ENCODE measurements at places on chromosomes 1 and 21.

- no peak for DNase-seq
These were observed 174.3 kb upstream of the LMO4 start for GRCh38 chr1:87154384-87154783.

DNA sequence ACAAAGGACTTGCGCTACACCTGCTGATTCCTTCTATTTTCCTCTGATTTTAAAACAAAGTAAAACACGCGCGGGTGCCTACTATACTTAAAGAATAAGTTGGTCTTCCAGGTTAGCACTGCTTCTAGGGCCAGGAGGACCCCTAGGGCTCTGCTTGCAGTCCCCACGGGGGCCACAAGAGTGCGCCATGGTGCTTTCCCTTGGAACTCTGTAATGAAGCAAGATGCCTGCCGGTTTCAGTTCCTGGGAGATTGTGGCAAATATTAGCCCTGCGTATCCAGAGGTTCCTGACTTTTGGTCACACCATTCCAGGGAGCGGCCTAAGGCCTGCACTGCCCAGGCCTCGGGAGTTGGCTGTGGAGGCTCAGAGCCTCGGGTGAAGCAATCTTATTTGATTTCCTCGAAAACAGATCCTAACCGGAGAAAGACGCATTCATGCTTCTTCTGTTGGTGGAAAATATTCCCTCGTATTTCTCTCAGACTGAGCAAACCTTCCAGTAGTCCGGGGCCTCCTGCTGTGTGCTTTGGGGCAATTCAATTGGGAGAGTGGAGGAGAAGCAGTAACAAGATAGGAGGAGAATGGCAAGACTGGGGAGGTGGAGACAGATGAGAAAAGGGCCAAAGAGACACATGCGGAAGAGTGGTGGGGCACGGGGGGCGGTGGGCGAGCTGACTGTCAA, 25.3 kb downstream of the ADAM30 start:
- peak; percentile 64 for DNase-seq

- DNase-seq: peak; percentile 42
These were observed 9.8 kb downstream of the BARHL2 start for GRCh38 chr1:90707363-90707710.

GRCh38 chr1:94284476-94284875, 47.1 kb upstream of the ARHGAP29 start:
- no peak for DNase-seq

GRCh38 chr21:35565204-35565611, 495.1 kb downstream of the SETD4 start:
- DNase-seq: no peak

GRCh38 chr1:166972193-166972592, 3.1 kb downstream of the ILDR2 start:
- DNase-seq: no peak

GRCh38 chr1:228013935-228014930, 7.4 kb downstream of the WNT3A start:
- DNase-seq: no peak

GRCh38 chr1:205172729-205173366, 38.7 kb downstream of the DSTYK start:
- DNase-seq: peak; percentile 88

- DNase-seq: no peak
These were observed 88.7 kb upstream of the IRF2BP2 start for GRCh38 chr1:234698686-234699085.

GRCh38 chr1:39899611-39900538, 1.8 kb downstream of the MYCL start:
- DNase-seq: no peak

GRCh38 chr1:220818421-220819173, 31.9 kb downstream of the MTARC1 start:
- peak; percentile 45 for DNase-seq

- no peak for DNase-seq
These were observed 71.4 kb downstream of the CD247 start for GRCh38 chr1:167446966-167447365.

DNA sequence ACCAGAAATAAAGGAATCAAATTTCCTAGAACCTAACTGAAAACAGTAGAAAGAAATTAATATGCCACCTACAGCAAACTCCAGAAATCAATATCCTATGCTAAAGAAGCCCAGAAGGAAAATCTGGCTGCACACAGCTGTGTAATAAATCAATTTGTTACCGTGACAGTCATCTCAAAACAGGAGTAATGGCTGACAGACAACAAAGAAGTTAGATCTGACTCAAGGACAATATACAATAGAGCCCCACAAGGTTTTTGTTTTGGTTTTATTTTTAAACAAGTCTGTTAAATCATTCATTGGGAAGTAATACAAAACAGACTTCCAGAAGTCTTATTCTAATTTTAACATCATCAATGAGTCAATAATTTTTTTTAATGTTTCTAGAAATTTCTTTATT, 168.4 kb downstream of the RERE start:
- DNase-seq: no peak

GRCh38 chr1:154176337-154176736, 15.6 kb downstream of the TPM3 start:
- no peak for DNase-seq

GRCh38 chr1:30685796-30686165, 37.6 kb downstream of the MATN1 start:
- DNase-seq: no peak

DNA sequence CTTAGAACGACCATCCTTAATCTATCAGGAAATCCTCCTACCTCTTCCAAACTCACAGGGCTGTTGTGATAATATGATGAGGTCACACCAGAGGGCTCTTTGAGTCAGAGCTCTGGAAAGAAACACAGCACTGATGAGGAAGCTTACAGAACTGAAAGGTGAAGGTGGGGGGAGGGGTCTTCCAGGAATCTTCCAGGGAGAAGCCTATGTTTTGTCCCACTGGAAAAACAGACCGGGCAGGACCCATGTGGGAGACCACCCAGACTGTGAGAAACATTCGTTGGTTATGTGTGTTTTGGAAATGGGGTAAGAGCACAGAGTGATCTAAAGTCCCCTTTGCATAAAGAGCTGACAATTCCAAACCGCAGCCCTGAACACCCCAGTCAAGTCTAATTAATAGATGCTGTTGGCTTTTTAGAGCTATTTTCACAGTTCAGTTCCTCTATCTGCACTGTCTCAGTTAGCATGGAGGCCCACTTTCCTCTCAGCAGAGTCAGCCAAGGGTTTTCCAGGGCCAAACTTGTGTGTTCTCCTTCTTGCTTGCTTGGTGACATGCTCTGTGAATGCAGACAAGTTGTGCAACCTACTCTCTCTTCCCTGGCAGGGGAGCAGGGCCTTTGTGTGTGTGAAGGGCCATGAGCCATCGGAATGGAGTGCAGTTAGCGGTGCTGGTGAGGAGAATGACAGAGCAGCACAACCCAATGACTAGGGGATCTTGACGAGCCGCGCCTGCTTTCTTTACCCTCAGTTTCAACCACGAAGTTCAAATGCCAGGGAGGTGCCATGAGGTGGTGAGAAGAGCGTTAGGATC, 12.3 kb downstream of the PHLDA3 start:
- peak; percentile 61 for DNase-seq

- DNase-seq: no peak
These were observed 135.2 kb downstream of the LIPI start for GRCh38 chr21:14075346-14076142.

DNA sequence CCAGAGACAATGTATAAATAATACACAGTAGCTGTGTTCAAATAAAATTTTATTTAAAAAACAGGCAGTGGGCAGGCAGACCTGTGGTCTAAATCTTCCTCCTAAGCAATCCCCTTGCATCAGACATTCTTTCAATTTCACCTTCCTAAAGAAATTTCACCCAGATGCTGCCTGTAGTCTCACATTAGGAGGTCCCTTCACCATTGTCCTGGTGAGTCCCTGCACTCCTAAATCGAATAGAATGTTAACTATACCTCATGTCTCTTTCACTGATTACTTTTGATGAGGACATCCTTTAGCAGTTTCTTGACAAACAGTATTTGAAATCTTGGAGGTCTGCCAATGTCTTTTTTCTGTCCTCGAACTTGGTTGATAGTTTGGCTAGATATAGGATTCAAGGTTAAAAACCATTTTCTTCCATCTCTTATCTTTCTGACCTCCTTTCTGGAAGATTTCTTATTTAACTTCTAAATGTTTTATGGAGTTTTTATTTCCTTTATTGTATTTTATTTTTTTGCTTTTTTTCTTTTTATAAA, 77.5 kb downstream of the LPGAT1 start:
- no peak for DNase-seq

GRCh38 chr1:217141711-217142110, 418.5 kb upstream of the ESRRG start:
- no peak for DNase-seq

- no peak for DNase-seq
These were observed 3.6 kb downstream of the CR1L start for GRCh38 chr1:207648334-207649209.

DNA sequence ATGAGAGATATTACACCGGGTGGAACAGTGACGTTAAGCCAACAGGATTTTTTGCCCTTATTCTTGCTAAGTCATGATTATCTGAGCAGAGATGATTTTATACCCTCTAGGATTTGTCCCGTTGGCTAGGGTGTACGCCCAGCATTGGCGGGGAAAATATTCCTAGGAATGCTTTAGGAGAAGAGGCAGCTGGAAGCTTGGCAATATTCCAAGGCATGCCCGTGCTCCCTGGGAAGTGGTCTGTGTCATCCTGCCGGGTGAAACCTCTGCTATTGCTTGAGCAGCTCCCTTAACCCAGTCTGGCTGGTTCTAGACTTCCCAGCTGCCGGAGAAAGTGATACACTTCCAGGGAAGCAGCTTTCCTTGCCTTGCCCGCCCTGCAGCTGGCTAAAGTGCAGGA, 16.2 kb downstream of the CHRNB2 start:
- DNase-seq: no peak

GRCh38 chr1:221839321-221839720, 97.4 kb upstream of the DUSP10 start:
- no peak for DNase-seq

- no peak for DNase-seq
These were observed 9.4 kb downstream of the USP16 start for GRCh38 chr21:29033871-29034270.

DNA sequence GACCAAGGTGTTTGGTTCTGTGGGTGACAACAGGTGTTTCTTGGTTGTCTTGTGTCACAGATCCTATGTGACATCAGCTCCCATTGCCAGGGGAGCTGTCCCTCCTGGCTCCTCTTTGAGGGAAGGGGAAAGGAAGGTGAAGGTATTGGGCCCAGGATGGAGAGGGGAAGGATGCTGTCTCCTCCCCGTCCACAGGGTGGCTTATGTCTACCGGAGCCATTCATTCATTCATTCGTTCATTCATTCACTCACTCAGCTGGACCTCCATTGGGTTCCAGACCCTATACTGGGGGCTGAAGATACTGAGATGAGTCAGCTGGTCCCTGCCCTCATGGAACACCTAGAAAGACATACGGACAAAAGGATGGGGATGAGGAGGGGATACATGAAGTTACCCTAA, 38.9 kb downstream of the EPHB2 start:
- no peak for DNase-seq

- no peak for DNase-seq
These were observed 9.6 kb upstream of the SMYD2 start for GRCh38 chr1:214271174-214271858.

GRCh38 chr1:150148837-150149270, 862 bp upstream of the PLEKHO1 start:
- no peak for DNase-seq

GRCh38 chr1:1779691-1780597, 1.7 kb upstream of the NADK start:
- DNase-seq: peak; percentile 34

GRCh38 chr1:236336084-236336483, 54.3 kb upstream of the ERO1B start:
- DNase-seq: no peak

- DNase-seq: peak; percentile 51
These were observed 1.6 kb downstream of the ADAM15 start for GRCh38 chr1:155052439-155053395.
